Amygdala (tissue), 56 donors: ENCODE measurements at places on chromosomes 1 and 21.

GRCh38 chr1:3530926-3531818 is 76.7 kb downstream of the ARHGEF16 start:
- DNase-seq = no peak

DNA sequence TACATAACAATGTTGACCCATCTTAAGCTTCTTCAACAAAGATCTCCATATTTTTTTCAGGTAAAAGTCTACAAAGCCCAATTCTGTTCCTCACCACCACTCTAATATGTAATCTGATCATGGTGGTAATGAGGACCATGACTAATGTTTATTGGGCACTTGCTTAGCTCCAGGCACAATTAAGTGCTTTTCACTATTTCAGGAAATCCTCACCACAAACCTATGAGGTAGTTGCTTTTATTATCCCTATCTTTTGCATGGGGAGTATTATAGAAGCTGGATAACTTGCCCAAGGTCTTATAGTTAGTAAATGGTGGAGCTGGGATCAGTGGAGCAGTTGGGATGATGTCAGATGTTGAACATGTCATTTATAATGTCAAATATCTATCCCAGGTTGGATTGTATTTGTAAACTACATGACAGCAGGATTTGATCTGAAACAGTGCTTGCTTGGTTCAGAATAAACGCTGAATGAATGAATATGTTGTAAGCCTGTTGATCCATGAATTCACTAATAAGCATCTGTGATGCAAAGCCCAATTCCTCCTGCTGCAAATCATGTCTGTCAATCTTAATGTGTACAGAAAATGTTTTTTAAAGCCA is 283.3 kb upstream of the ST6GALNAC5 start:
- no peak for DNase-seq

DNA sequence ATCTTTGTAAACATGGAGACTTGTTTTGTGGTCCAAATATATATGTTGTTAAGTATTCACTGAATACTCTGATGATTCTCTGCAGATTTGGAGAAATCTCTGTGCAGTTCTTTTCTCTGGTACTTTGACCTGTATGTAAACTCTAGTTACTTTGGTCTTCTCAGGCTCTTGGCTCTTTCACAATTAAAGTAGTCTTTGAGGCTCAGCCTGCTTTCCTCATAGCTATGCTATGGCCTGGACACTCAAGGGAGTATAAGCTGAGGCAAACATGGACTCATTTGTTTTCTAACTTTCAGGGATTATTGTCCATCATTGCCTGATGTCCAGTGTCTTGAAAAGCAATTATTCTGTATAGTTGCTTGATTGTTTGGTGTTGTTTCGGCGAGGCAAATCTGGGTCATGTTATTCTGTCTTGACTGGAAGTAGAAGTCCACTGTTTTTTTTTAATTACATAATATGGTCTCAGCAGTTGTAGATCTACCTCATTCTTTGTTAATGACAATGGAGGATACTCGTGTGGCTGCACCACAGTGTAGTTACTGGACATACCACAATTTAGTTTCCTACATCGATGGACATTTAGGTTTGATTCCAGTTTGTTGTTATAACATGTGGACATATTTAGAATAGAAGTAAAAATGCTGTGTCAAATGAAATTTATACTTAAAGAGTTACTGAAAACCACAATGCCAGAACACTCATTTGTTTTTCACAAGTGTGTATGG is 9.2 kb downstream of the PTBP2 start:
- DNase-seq = no peak

DNA sequence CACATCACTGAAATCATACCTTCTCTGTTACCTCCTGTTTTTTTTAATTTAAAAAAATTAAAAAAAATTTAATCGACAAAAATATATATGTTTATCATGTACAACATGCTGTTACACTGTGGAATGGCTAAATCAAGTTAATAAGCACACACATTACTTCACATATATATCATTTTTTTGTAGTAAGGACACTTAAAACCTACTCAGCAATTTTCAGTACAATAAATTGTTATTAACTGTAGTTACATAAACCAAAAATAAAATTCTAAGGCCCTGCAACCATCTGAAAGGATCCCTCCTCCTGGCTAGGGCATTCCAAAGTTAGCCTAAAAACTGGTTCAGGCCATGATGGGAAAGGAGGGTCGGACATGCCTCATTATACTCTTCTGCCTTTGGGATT is 23.6 kb upstream of the COQ8A start:
- DNase-seq = no peak

DNA sequence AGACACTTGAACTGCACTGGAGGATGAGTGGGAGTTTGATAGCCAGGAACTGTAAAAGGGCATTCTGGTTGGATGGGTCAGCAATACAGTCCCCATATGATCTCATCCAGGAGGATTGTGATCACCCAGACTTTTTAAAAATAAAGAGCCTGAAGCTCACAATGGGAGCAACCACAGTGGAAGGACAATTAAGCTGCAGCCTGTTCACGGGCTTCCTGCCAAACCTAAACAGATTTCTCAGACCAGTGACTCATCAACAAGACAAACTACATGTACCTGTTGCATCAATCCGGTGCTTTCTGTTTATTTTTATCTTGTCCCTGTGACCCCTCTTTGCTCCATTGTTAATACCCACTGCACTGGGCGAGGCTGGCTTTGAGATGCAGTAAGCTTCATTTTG is 52.3 kb downstream of the PAPPA2 start:
- no peak for DNase-seq

DNA sequence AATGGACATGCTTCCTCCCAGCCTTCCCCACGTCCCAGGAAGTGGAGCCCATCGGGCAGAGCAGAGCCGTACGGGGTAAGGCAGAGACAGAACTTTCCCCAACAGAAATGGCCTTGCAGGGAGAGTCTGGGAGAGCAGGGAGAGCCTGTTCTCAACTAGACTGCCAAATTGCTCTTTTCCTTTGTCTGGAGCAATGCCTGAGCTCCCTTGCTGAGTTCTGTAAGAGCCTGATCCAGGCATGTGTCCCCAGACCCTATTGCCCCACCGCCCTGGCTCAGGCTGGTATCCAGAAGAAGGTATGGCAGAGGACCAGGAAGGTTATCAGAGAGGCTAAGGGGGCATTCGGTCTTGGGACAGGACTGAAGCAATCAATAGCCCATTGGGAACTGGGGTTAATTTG is 79.9 kb downstream of the TMEM53 start:
- no peak for DNase-seq

DNA sequence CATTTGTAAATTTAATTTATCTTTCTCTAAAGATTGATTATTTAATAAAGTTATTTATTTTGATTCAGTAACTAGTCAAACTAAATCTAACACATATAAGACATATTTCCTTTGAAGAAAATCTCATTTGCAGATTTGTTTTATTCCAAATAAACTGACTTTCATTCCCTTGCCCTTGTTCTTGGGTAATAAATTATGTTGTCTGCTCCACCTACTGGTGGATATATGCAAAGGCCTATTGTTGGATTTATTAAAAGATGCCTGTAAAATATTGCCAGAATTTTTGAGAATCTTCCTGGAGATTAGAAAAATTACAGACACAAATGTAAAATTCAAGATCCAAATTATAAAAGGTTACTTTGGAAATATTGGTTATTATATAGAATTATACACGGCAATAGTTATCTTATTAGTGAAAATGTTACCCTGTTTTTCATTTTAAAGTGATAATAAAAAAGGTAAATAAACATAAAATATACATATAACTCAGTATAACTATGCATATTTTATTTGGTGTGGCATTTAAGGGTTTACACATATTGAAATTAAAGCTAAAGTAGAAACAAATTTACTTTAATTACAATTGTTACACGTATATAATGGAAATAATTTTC is 116.1 kb downstream of the SPATA17 start:
- no peak for DNase-seq

- DNase-seq = no peak
Observed at GRCh38 chr1:151494741-151495281, 16.4 kb upstream of the CGN start.

DNA sequence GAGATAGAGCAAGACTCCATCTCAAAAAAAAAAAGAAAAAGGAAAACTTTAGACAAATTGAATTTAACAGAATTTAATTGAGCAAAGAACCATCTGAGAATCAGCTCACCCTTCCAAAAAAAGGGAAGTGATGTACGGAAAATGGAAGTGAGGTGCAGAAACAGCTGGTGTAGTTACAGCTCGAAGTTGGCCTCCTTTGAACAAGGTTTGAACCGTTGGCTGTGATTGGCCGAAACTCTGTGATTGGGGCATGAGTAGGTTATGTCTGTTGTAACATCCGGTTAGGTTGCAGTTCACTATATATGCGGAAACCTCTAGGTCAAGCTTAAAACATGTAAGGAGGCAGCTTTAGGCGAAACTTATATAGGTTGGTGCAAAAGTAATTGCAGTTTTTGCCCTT is 97.9 kb upstream of the KIF26B start:
- no peak for DNase-seq

DNA sequence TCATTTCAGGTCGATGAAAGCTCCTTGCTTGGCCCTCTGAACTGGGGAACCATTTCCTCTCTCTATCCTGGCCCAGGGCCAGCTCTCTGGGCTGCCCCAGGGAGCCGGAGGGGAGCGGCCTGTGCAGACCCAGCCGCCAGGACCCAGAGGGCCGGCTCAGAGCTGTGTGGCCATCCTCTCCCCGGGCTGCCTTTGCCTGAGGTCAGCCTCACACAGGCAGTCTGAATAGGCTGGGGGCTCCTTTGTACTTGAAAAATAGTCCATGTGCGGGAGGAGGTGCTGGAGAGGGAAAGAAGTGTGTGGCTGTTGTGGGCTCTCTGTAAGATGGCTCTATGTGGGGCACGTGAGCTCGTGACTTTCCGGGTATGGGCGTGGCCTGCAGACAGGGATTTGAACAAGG is 275.1 kb upstream of the VAMP3 start:
- no peak for DNase-seq

DNA sequence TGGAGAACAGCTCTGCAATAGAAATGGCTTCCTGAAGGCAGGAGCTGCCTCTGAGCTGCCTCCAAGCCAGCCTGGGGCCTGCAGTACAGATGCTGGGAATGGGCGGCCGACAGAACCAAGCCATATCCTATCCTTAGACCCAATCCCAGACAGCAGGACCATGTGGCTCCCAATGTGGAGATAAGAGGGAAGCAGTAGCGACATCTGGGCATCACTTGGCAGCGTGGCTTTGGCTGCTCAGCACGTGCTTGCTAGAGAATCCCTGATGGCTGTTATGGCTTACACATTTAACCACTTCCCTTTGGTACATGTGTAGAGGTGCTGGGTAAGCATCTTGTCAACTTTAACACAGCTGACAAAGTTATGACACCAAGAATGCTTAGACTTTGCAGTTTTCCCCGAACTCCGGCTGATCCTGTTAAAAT is 87.7 kb downstream of the MAN1C1 start:
- no peak for DNase-seq

- DNase-seq = no peak
Observed at GRCh38 chr1:67429011-67429527, 1.1 kb downstream of the SERBP1 start.

DNA sequence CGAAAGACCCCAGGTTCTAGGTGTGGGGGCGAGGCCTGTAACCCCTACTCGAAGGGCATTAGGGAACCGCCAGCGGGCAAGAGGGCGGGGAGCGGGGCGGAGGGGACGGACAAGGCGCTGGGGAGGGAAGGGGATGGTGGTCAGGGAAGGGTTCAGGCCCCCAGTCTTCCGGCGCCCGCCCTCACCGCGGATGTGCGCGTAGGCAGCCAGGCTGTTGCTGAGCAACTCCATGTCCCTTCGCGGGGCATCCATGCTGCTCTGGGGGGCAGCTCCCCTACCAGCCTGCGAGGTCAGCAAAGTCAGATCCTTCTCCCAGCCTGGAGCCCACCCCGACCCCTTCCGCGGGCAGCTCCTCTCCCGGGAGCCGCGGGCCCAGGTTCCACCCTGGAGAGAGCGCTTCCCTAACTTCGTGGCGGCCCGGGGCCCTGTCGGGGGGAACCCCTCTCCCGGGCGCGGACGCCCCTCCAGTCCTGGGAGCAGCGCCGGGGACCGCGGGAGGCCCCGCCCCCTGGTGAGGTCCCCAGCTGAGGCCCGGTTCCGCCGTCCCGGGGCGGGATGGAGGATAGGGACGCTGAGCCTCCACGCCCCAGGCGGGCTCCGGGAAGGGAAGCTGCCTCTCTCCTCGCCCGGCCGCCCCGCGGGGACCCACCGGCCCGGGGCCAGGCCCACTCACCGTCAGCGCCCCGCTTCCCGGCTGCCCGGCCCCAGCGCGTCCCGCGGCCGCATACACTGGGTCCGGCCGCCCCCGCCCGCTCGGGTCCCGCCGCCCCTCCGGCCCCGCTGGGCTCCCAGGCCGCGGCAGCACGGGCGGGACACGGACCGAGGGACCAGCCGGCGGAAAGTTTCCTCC is 434 bp downstream of the EVA1B start:
- DNase-seq = no peak

DNA sequence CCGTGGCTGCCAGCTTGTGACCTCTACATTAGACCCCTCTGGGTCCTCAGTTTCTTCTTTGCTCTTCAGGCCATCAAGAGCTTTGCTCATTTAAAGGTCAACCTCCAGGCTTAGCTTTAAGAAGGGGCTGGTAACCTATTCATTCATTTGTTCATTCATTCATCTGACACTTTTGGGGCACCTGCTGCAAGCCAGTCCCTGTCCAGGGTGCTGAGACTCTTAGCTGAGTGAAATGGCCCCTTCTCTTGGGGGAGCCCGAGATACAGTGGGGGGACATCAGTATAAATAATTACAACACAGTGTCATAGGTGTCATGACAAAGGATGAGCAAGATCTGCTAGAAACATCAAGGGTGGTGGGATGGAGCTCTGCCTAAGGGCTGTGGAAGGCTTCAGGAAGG is 10.5 kb upstream of the TTC4 start:
- no peak for DNase-seq

DNA sequence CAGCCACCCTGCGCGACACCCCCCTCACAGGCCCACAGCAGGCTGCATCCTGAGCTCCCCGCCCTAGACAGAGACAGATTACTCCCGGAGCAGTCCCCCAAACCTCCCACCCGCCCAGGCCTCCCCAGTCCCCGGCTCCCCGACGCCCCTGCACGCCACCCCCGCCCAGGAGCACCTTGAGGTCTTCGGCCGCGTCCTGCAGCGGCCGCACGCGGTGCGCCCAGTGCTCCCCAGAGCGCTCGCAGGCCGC is 731 bp downstream of the TRIM11 start:
- DNase-seq = no peak

GRCh38 chr1:117097443-117097842 is 24.1 kb downstream of the TRIM45 start:
- DNase-seq = no peak

GRCh38 chr1:187928288-187928687 is 1099.5 kb downstream of the PLA2G4A start:
- no peak for DNase-seq

DNA sequence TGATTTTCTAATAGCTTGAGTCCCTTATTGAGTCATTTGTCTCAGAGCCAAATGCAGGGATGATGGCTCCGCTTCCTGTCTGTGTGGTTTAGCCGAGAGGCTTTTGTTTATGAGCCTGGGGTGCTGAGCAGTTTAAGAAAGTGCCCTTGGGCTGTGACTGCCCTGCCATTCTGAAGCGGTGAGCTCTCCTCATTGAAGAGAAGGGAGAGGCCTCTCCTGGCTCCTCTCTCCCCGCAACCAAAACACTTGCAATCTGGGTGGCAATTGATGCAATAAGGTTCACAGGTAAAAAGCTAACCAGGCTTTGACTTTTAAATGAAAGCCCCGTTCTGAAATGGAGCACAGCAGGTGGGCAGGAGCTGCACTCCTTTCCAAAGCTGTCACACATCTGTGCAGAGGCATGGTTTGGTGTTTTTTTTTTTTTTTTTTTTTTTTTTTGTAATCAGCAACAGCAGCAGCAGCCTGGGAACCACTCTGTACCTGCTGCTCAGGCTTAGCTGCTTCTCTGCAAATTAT is 403.7 kb downstream of the SIPA1L2 start:
- no peak for DNase-seq
